A549 treated with Mapracorat at 1 μM for 4 hours (cell line): ENCODE measurements at places on chromosomes 5 and 9. TPM values are rescaled to one million over a fixed set of nuclear protein-coding genes. Genes with fewer than 3 reads are reported as not detected.

Gene LAMC3
- 1.5 to 3.1 TPM (median 2.2 TPM) in 5 replicates for total RNA-seq

Gene TRAF2
- 38.3 to 63.1 TPM (median 52.9 TPM) in 5 replicates for total RNA-seq

Gene INSYN2B
- 0.17 to 0.37 TPM (median 0.34 TPM) in 5 replicates for total RNA-seq

Gene APBA1
- total RNA-seq = 0.09 to 0.34 TPM (median 0.17 TPM) in 5 replicates

Gene MUSK
- not detected in 5 replicates for total RNA-seq

Gene TRIP13
- total RNA-seq = 61.6 to 77.8 TPM (median 71.3 TPM) in 5 replicates

Gene OLFM1
- total RNA-seq = 8.5 to 10.7 TPM (median 10.2 TPM) in 5 replicates

Gene MAMDC4
- 1.6 to 5.3 TPM (median 3.7 TPM) in 5 replicates for total RNA-seq

Gene ZSWIM6
- 4.3 to 6.0 TPM (median 5.0 TPM) in 5 replicates for total RNA-seq

Gene HTR4
- not detected in 5 replicates for total RNA-seq

Gene SCGB3A2
- total RNA-seq = not detected in 5 replicates

Gene GNA14
- total RNA-seq = not detected in 5 replicates

Gene PCDHGA7
- 0.69 to 1.1 TPM (median 0.90 TPM) in 5 replicates for total RNA-seq

Gene TARS1
- total RNA-seq = 124 to 139 TPM (median 127 TPM) in 5 replicates

Gene ZDHHC11
- total RNA-seq = 12.6 to 20.1 TPM (median 16.3 TPM) in 5 replicates

Gene RGMB
- total RNA-seq = 6.0 to 8.1 TPM (median 7.0 TPM) in 5 replicates

Gene SH3TC2
- 0.33 to 0.76 TPM (median 0.44 TPM) in 5 replicates for total RNA-seq
